Amniotic epithelial cell (primary cell): ENCODE measurements at places on chromosomes 4 and X.

- no peak for DNase-seq
These were observed 68.2 kb upstream of the TMEM33 start for GRCh38 chr4:41866799-41867677.

DNA sequence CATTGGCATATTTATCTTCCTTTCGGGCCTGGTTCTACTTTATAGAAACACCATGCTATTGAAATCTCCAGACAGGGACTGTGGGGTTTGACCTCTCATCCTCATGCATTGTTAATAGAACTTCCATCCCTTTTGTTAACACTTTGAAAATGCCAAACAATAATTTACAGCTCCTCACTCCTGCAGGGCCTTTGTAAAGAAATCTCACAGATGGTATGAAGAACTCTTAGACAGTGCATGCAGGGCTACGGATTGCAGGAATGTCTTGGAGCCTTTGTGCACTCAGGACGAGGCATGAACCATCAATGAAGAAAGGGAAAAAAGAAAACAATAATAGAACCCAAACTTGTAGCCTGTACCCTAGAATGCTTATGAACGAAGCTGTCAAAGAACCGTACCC, 92.8 kb upstream of the TMEM47 start:
- DNase-seq = no peak

DNA sequence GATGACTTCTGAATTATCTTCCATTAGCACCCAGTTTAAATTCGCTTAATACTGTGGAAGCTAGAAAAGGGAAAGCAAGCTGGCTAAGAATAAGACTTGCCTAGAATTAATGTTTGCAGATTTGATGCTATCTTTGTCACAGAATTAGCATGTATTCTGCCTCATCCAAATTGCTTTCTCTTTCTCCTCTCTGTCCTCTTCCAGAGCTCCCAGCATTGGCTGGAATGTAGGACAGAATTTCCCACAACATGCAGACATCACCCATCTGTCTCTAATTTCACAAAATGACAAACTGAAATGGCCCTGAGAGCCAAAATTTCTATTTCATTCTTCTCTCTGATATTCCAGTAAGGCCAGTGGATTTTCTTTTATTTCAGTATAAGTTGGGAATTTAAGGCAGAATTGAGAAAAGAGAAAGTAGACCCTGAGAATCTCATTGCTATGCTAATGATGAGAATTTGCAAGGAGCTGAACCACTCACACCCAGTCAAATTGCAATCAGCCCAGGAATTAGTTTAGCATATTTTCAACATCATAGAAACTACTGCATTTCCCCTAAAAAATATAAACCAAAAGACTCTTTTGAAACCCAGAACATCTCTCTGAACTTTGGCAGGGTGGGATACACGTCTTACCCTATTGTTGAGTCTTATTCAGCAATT, 188.8 kb downstream of the RCHY1 start:
- DNase-seq = no peak

- no peak for DNase-seq
These were observed 48.7 kb upstream of the PHOX2B start for GRCh38 chr4:41797260-41797659.

- DNase-seq = peak; percentile 88
These were observed 535.1 kb downstream of the FAT4 start for GRCh38 chr4:125849869-125850268.

DNA sequence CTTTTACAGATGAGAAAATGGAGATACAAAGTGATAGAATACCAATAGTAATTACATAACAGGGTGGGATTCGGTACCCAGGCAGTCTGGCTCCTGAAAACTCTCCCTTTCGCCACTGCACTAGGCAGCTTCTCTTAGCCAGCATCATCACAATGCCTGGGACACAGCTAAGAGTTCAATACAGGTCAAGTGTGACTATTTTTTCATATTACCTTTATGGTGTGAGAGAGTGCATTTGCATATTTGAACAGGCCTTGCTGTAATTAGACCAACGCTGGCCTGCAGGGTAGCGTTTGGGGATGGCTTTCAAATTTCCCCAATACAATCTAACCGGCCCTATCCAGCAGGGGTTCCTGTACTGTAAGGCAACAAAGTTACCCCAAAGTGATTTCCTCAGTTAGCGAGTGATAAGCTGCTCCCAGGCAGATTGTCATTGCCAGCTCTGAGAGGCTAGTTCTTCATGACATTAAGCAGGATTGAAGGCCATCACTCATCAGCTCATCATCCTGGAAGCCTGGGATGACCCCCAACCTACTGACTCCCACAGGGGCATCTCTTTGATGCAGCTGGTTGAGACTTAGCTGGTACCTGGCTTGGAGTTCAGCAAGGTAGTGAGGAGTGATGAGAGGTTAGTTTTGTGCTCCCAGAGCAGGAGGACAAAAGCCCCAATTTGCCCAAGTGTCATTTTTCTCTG, 836.8 kb upstream of the LCORL start:
- no peak for DNase-seq

- no peak for DNase-seq
These were observed 6.8 kb upstream of the DYNLT3 start for GRCh38 chrX:37854148-37854547.
